NCI-H345 (cell line): ENCODE measurements at places on chromosomes 2 and 18.

- peak; percentile 92 for DNase-seq
Observed at GRCh38 chr18:35267161-35267651, 22.8 kb downstream of the ZSCAN30 start.

DNA sequence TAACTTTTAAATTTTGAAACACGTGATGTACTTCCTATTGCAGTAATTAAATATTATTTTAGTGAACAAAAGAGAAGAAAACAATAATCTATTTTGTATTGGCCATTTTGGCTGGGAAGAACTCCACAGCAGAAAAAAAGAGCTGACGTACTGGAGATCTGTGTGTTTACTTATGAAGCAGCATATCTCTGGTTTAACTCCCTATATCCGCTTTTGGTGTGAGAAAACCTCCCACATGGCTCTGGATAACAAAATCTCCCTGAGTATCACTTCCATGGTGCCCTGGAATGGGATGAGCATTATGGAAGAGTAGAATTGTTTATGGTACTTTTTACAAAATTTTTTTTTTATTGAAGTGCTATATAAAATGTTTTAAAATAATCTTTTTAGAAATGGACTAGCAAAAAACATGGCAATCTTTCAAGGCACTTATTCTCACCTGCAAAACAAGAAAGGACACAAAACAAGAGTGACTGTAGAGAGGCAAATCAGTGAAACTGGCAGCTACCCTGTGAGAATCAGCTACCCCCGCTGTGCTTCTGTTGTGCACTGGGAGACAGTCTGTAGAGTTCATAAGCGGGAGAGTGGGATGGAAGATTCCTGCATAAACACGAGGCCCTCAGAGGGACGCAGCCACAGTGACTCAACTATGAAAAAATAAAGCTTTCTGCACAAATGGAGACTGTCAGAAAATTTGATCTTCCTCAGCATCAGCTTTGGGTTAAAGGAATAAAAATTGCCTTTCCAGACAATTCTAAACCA is 762.2 kb upstream of the HS6ST1 start:
- no peak for DNase-seq

DNA sequence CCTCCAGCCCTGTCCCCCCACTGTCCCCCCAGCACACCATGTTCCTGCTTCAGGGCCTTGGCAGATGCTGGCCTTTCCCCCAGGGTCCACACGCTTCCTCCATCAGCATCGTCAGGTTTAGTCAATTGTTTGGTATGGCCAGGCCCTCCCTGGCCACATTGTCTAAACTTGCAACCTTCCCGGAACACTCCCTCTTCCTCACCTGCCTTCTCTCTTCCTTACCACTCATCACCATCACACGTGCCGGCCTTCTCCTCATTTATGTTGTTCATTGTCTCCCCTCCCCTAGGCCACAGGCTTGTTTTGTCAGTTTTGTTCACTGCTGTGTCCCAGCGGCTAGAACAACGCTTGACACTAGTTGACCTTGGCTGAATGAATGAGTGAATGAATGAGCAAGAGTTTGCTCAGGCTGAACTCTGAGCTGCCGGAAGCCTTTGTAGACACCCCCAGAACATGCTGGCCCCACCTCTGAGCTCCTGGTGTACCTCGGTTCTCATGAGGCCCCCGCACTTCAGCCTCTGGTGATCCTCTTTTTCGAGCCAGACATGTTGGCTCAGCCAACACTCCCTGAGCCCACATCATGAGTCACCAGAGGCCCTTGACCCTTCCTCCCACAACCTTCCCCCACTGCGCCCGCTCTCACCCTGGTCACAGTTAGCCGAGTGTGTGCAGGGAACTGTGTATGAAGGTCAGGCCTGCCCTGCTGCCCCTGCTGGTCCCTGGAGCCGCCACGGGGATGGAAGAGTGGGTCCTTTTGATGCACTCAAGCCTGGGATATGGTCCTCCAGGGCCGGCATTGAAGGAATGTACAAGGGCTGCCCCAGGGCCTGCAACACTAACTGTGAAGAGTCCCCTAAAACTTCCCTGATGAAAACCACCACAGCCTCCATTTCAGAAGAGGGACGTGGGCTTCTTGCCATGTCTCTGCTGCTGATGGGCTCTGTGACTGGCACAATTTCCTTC is 57.5 kb downstream of the HS1BP3 start:
- no peak for DNase-seq

DNA sequence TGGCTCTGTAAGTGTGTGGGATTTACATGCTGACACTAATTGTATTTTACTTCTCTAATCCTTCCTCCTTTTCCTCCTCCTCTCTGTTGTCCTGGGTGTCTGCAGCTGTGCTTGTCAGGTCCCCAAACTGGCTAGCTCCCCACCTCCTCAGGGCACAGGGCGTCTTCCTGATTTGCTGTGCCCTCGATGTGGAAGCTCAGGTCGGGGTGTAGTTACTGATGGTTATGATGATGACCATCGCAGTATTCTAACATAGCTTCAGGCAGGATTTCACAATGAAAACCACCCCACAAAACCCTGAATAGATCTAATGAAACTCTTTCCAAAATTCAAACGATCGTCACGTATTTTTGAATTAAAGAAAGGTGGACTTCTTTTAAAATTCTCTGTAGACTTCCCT is 428.4 kb downstream of the TGIF1 start:
- DNase-seq = no peak

DNA sequence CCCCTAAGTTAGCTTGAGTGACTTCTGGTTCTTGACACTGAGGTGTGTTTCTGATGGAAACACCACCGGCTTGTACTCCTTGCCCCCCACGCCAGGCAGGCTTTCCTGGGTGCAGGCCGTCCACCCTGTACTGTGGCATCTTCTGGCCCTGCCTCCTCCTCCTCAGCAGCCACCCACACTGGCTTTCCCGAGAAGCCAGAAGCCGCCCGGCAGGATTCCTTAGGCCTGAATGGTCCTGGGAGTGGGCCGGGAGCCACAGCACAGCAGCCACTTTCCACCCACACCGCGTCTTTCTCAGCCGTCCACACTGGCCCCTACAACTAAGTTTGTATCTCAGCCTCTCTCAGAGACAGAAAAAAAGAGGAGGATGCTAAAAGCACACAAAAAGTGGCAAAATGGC is 2.1 kb upstream of the HSBP1L1 start:
- no peak for DNase-seq

- no peak for DNase-seq
Observed at GRCh38 chr2:46985512-46985911, 69.9 kb upstream of the MCFD2 start.

DNA sequence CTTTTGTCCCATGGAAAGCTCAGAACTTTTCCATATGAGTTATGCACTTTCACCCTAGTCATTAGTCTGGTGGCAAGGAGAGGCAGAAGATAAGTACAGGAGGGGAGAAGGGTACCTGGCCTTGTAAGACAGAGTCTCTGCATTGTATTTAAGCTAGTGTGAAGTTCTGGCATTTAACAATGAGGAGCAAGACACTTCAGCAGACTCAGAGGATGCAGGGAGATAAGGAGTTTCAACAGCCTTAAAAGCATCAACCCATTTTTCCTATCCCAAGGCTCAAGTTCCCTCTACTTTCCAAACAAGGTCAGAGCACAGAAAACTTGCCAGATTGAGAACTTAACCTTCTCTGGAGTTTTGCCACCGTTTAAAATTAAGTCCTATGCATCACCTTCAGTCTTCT is 348.2 kb upstream of the VRK2 start:
- DNase-seq = no peak

- DNase-seq = no peak
Observed at GRCh38 chr2:41701231-41701630, 346.6 kb upstream of the PKDCC start.

DNA sequence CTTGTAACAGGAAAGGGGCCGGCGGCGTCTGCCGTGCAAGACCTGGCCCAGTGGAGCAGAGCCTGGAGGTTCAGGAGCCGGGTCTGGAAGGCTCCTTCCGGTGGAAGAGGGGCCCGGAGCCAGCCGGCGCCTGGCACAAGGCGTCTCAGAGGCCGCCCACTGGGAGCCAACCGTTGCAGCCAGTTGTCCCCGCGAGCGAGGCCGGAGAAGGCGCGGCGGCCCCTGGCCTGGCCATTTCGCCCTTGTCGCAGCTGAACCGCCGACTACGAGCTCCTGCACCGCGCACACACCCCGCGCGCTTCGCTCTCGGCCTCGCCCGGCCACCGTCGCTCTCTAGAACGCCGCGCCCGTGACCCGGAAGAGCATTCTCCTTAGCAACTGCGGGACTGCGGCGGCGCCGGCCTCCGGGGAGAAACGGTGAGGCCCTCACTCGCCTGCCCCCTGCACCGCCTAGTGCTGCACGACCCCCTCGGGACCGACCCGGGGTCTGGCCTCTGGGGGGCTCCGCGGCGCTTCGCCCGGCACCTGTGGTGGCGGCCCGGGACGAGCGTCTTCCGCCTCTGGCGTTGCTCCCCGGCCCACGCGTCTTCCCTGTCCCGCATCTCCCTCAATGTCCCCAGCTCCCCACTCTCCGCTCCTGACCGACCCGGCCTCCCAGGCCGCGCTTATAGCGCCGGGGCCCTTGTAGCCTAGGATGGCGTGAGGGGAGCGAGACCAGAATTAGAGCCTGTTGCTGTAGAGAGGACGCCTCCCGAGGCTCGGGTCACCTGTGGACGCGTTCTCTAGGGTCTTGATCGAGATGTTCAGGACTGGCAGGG is at the start of gene DIS3L2:
Gene DIS3L2 (plus strand): TSS at position 365 of the 818 bp plus-strand sequence. CDS start 53,215 bp downstream, outside the sequence.
- peak; percentile 81 for DNase-seq

- DNase-seq = peak; percentile 74
Observed at GRCh38 chr2:106843910-106844250, 42.1 kb downstream of the ST6GAL2 start.

- no peak for DNase-seq
Observed at GRCh38 chr2:120350801-120351320, 4.9 kb downstream of the INHBB start.

- DNase-seq = no peak
Observed at GRCh38 chr2:197704434-197705120, 592 bp upstream of the MARS2 start.

GRCh38 chr18:57803103-57803969 is at the start of gene ATP8B1:
Gene ATP8B1 (minus strand): TSS chr18:57803315. CDS start chr18:57731807, 71,508 bp downstream.
- peak; percentile 71 for DNase-seq

DNA sequence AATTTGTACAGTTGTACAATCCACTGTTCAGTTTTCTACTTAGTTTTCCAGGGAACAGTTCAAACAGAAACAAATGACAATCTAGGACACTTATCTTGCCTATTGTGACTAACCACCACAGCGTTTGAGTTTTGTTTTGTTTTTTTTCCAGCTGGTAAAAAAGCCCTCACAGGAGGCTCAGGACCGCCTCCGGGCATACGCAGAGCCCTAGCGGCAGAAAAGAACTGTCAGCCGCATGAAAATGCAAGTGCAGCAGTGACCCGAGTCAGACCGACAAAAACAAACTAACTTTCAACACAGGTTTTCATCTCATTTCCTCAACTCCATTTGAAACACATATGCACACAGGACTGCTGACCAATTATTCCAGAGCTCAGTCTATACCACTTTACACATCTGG is 68.6 kb downstream of the STEAP3 start:
- DNase-seq = peak; percentile 88
